ENCODE measurements at places on chromosomes 11 and 22. TPM values are rescaled to one million over a fixed set of nuclear protein-coding genes. Genes with fewer than 3 reads are reported as not detected.

Gene PANX3
- not detected for total RNA-seq

Gene BACE1
- 38.4 TPM for total RNA-seq

Gene A4GALT
- 7.5 TPM for total RNA-seq

Gene SLC22A8
- not detected for total RNA-seq

Gene RTCB
- 68.3 TPM for total RNA-seq

Gene SHISAL1
- total RNA-seq, result 0.72 TPM

Gene SLC5A12
- not detected for total RNA-seq

Gene DRD4
- 0.83 TPM for total RNA-seq

Gene HORMAD2
- not detected for total RNA-seq

Gene SF3A1
- 152 TPM for total RNA-seq

Gene OR10D3
- total RNA-seq, result not detected

Gene COX8A
- 197 TPM for total RNA-seq

Gene CRYBA4
- total RNA-seq, result not detected

Gene C11orf52
- total RNA-seq, result 1.6 TPM

Gene NPAS4
- 3.3 TPM for total RNA-seq

Gene PLAAT2
- total RNA-seq, result 0.45 TPM

Gene PHETA2
- total RNA-seq, result 10.2 TPM

Gene OR51B2
- not detected for total RNA-seq

Gene LRP4
- total RNA-seq, result 9.9 TPM

Gene HBE1
- total RNA-seq, result not detected

Gene OR2AG2
- total RNA-seq, result under 0.01 TPM

Gene CACNA1I
- total RNA-seq, result 0.08 TPM

Gene MS4A15
- not detected for total RNA-seq

Gene ARHGAP8
- total RNA-seq, result 2.7 TPM

Gene MAP4K2
- 13.2 TPM for total RNA-seq

Gene TNNI2
- 0.61 TPM for total RNA-seq

Gene TMEM132A
- total RNA-seq, result 20.0 TPM

Gene SNX32
- 1.6 TPM for total RNA-seq

Gene NADSYN1
- total RNA-seq, result 67.2 TPM

Gene C11orf58
- total RNA-seq, result 144 TPM

Gene DKK3
- 33.9 TPM for total RNA-seq

Gene CDC42EP2
- 17.3 TPM for total RNA-seq

Gene BATF2
- total RNA-seq, result 3.1 TPM

Gene CHKB
- 47.3 TPM for total RNA-seq

Gene DDTL
- 3.8 TPM for total RNA-seq

Gene B3GAT1
- 0.18 TPM for total RNA-seq

Gene RIC3
- total RNA-seq, result 31.4 TPM

Gene MS4A4E
- 0.30 TPM for total RNA-seq

Gene SYT7
- total RNA-seq, result 1.1 TPM

Gene IL17REL
- total RNA-seq, result 0.18 TPM

Gene KDM4D
- 1.3 TPM for total RNA-seq

Gene MB
- total RNA-seq, result 1.3 TPM

Gene IGF2
- total RNA-seq, result 36.9 TPM

Gene TRIM77
- not detected for total RNA-seq

Gene MS4A1
- total RNA-seq, result not detected

Gene RPL27A
- total RNA-seq, result 2,251 TPM

Gene DBX1
- total RNA-seq, result not detected

Gene ANAPC15
- total RNA-seq, result 24.5 TPM

Gene PATE1
- not detected for total RNA-seq

Gene CRACR2B
- total RNA-seq, result 2.9 TPM

Measured in ovary (tissue), 10 donors.